ENCODE measurements at places on chromosomes 3 and 15.

GRCh38 chr3:83913381-83913780, 1045.4 kb upstream of the CADM2 start:
- no peak for DNase-seq

- no peak for DNase-seq
Measured at GRCh38 chr3:137867611-137868010, 103.5 kb downstream of the SOX14 start.

DNA sequence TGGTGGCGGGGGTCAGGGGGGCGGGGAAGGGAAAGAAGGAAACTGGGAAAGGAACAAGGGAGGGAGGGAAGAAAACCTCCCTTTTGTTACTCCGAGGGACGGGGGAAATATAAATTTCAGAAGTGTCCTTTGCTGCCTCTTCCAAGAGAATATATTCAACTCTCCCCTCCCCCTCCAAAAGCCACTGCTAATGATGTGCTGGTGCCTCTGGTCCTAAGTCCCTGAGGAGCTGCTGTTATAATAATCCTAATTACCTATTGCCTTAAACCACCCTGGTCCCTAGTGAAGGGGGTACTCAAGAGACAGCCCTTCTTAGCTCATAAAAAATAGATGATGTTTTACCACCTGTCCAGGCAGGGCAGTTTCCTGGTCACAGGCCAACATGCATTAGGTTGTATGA, 118.3 kb upstream of the TRIM42 start:
- no peak for DNase-seq

- DNase-seq, result no peak
Measured at GRCh38 chr3:135082706-135083105, 287.6 kb downstream of the EPHB1 start.

- DNase-seq, result no peak
Measured at GRCh38 chr3:71994203-71994602, 209.3 kb upstream of the PROK2 start.
